ENCODE measurements at places on chromosomes 3 and 15. TPM values are rescaled to one million over a fixed set of nuclear protein-coding genes. Genes with fewer than 3 reads are reported as not detected.

BCL2A1 gene
- not detected for total RNA-seq

KY gene
- total RNA-seq: 0.09 TPM

GOLGA8G gene
- not detected for total RNA-seq

NRROS gene
- total RNA-seq: 0.58 TPM

POPDC2 gene
- 1.5 TPM for total RNA-seq

CISH gene
- total RNA-seq: 0.32 TPM

HHATL gene
- total RNA-seq: not detected

ACTC1 gene
- 3.8 TPM for total RNA-seq

TMEM158 gene
- total RNA-seq: 5.5 TPM

GOLGA6L10 gene
- total RNA-seq: 1.3 TPM

RBPMS2 gene
- total RNA-seq: 0.15 TPM

SNURF gene
- 21.1 TPM for total RNA-seq

EPB42 gene
- total RNA-seq: not detected

GRCh38 chr3:130783629-130784028 is 37.0 kb upstream of the PIK3R4 start:
- DNase-seq: no peak

DNA sequence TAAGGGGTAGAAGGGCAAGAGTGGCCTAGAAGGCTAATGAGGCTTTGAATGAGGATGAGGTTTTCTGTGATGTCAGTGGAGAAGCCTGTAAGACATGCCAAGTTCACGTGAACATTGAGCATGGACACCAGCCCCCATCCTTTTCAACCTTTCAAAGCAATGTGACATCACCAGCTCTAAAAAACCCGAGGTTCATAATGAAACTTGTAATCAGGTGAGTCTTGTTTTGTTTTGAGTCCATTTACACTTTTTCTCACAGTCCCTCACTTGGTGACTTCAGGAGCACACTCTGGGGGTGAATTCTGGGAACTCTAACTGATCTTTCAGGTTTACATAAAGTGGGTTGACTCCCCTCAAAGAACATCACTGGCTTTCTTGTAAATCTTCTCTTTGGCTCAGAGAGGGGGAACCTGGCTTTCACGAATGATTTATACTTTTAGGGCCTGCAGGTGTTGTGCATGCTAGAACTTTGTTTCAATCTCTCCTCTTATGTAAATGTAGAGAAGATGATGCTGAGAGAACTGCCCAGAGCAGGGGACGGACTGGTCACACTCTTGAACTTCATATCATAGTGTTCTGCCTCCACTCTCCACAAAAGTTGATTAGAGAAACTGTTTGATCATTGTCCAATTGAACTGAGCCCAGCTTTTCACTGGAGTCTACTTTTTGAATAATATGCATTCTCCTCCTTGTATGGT is 224.7 kb upstream of the SATB1 start:
- no peak for DNase-seq

- no peak for DNase-seq
Measured at GRCh38 chr3:70990185-70990584, 593.3 kb downstream of the FOXP1 start.

GRCh38 chr15:67187351-67187854 is 67.1 kb downstream of the AAGAB start:
- no peak for DNase-seq

DNA sequence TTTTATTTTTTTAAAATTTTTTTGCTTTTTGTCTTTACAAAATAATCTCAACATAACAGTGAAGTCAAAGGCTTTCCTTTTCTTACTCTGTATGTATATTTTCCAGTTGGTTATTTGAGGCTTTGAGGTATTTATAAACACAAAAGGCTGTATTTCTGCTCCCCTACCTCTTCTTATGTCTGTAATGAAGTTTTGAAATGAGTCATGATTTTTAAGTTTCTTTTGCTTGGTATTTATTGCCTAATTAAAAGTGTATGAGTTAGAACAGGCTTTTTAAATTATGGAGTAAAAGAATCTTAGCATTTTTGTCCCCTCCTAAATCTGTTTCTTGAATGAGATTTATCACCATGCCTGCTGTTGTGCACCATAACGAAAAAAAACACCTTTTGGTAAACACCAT is 66.0 kb downstream of the DCUN1D1 start:
- no peak for DNase-seq

- DNase-seq: no peak
Measured at GRCh38 chr3:66498687-66499621, 1.9 kb downstream of the LRIG1 start.

DNA sequence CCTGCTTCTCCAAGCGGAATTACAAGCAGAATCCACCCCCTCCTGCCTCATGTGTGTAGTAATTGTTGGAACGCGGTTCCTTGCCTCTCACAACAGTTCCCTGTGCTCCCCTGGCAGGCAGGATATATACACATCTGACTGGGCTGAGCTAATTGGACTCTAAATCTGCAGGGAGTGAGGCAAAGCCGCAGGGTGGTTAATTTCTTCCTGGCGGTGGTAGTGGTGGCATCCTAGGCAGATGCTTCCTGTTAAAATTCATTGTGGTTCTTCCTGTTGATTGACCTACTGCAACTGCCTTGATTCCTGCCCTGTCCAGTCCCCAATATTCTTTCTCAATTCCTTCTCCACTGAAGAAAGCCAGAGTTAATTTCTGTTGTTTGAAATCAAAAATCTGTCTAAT is 202.9 kb upstream of the PROK2 start:
- peak; percentile 20 for DNase-seq

GRCh38 chr3:84184937-84185336 is 773.9 kb upstream of the CADM2 start:
- DNase-seq: no peak

GRCh38 chr3:56375654-56376053 is 92.6 kb downstream of the ERC2 start:
- DNase-seq: no peak

DNA sequence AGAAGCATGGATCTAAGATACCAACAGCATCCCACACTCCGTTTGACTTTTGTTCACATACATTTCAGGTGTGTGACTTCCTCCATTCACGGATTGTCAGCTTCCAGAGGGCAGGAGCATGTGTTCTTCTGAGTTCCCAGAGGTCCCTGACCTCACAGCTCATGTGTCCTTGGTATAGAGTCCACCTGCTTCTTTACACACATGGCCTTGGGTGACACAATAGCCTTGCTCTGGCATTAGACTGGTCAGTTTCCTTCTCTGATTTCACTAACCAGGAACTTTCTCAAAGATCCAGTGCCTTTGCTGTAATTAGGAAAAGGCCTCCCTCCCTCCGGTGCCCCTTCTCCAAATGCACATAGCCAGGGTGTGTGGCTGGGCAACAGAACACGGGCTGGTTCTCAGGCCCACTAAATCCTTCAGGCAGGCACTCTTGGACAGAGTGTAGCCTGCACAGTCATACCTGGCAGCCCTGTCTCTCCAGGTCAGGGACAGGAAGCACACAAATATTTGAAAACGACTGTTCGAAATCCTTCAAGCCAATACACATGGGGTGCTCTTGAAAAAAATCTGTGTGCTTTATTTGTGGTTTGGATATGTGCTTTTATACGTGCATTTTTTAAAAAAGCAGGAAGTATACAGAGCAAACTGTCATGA is 81.1 kb downstream of the TRIM42 start:
- DNase-seq: no peak

DNA sequence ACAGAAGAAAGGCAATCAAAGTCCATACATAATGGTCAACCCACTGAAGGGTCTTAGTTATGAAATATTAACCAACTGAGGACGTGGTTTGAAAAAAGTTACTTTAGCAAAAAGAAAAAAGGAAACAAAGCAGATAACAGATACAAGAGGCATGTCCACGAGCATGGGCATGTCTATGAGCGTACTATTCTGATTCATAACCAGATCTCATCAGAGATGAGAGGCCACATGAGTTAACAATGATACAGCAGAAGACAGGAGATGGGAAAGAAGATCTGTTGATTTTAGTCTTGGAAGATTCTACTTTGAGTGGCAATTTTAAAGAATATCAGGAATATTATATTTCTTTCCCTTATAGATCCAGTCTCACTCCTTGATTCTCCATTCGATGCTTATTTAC is 262.9 kb upstream of the SLITRK3 start:
- DNase-seq: no peak

DNA sequence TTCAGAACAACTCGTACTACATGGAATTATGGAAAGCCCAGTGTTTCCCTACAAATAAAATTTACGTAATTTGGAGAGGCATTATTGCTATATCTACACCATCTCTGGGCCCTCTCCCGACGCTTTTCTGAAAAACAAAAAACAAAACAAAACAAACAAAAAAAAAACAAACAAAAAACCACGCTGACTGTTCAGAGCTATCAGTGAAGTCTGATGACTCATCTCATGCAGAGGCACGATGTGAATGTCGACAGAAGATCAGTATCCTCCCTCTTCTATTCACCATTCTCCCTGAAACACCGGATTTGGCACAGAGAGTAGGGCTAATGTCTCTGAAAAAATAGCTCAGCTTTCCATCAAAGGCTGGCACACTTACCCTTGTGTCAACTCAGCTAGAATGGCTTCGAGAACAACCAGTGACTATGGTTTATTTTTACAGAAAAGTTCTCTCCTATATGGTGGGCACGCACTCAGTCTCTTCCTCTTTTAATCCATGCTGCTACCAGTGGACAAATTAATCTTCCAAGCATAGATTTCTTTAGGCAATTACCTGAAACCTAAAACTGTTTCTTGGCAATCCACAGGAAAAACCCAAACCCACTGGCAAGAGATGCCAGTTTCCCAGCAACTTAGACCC is 1.5 kb downstream of the CRBN start:
- DNase-seq: no peak

GRCh38 chr15:60301024-60301423 is 96.8 kb downstream of the ANXA2 start:
- DNase-seq: no peak

DNA sequence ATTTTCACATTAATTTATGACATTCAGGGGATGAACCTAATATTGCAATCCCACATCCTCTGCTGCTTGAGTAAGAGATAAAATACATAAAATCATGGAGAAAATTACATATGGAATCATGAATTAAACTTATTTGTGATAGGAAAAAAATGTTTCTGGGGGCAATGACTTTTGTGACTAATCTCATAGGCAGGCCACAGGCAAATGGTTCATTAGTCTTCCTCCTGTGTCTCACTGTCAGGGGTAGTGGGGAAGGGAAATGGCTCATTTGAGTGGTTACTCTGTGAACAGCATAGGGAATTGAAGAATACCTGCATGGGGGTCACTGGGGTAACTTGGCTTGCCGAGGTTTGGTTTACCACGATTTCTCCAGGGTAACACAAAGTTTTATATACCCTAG is 72.0 kb downstream of the TFG start:
- no peak for DNase-seq

GRCh38 chr3:180694321-180694720 is 15.0 kb upstream of the CCDC39 start:
- no peak for DNase-seq

DNA sequence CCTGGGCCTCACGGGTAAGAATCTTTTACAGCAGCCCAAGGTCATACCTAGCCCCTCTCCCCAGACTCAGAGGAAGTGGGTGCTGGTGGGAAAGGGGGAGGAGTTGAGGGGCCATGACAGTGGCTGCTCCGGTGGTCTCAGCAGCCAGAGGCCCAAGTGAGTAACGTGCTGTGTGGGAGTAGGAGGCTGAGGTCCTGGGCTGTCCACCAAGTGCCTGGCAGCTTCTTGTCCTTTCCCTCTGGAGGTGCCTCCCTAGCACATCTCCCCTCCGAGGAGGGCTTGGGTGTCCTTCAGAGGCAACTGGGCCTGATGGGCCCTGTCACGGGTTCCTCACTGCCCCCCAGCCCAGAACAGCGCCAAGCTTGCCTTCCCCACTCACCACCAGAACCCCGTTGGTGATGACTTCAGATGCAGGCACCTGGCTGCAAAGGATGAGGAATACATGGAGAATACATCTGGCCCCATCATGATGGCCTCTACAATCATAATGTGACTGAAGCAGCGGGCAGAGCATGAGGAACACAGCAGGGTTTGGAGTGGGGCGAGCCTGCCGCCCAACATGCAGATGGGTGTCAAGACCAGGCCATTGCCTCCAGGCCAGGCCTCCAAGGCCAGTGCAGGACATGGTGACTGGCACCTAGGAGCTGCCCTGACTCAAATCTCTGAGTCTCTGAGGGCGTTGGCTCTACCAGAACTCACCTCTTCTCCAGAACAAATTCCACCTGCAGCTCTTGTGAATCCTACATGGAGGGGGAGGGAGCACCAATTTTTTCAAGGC is 3.3 kb downstream of the PLA2G4F start:
- no peak for DNase-seq

DNA sequence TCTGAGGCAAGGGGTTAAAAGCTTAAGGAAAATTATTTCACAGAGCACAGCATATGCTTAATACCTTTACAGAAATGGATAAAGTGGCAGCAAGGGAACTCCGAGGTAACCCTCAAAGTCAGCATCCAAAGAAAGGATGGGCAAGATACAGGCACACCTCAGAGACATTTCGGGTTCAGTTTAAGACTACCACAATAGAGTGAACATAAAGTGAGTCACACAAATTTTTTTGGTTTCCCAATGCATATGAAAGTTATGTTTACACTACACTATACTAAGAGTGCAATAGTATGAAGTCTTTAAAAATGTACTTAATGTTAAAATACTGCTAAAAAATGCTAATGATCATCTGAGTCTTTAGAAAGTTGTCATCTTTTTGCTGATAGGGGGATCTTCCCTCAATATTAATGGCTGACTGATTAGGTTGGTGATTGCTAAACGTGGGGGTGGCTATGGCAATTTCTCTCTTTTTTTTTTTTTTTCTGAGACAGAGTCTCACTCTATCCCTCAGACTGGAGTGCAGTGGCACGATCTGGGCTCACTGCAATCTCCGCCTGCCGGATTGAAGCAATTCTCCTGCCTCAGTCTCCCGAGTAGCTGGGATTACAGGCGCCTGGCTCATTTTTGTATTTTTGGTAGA is 10.0 kb downstream of the UBR1 start:
- DNase-seq: no peak

DNA sequence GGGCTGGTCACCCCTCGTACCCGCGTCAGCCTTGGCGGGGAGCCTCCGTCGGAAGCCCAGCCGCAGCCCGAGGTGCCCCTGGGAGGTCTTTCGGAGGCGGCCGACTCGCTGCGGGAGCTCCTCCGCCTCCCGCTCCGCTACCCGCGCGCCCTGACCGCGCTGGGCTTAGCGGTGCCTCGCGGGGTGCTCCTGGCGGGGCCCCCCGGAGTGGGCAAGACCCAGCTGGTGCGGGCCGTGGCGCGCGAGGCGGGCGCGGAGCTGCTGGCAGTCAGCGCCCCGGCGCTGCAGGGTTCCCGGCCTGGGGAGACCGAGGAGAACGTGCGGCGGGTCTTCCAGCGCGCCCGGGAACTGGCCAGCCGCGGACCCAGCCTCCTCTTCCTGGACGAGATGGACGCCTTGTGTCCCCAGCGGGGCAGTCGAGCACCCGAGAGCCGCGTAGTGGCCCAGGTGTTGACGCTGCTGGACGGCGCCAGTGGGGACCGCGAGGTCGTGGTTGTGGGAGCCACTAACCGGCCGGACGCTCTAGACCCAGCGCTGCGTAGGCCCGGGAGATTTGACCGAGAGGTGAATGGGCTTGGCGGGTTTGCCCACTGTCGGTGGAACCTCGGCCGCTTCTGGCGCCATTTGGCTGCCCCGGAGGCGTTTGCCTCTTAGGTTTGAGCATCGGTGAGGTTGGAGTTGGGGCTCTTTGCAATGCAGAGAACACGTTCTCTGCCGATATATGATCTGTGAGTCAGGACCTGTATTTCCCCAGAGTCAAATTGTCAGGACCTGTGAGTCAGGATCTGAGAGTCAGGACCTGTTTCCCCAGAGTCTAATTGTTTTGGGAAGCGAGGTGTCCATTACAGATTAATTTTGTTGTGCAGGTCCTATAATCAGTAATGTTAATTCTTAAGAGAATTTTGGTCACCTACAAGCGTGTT is 24.9 kb upstream of the GATM start:
- DNase-seq: peak; percentile 49

GRCh38 chr3:127182848-127183714 is 9.8 kb upstream of the PRR23E start:
- peak; percentile 39 for DNase-seq

GRCh38 chr3:25385807-25386460 is 42.1 kb upstream of the RARB start:
- no peak for DNase-seq

Measured in neural progenitor cell (in vitro differentiated cells).